ENCODE measurements at places on chromosomes 7 and 10.

DNA sequence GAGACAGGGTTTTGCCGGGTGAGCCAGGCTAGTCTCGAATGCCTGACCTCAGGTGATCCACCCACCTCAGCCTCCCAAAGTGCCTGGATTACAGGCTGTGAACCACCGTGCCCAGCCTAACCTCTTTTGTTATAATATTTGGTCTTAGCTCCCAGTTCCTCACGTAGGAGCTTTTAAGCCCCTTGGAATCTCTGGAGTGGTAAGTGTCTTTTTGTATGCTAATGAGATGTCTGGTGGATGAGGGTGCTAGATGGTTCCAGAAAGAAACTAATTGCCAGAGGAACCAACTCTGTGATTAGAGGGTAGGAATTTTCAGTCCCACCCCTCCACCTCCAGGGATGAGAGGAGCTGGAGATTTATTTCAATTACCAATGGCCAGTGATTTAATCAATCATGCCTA is 5.3 kb upstream of the ARPC1A start:
- no peak for DNase-seq

- no peak for DNase-seq
Observed at GRCh38 chr7:50367100-50367499, 62.6 kb downstream of the IKZF1 start.

DNA sequence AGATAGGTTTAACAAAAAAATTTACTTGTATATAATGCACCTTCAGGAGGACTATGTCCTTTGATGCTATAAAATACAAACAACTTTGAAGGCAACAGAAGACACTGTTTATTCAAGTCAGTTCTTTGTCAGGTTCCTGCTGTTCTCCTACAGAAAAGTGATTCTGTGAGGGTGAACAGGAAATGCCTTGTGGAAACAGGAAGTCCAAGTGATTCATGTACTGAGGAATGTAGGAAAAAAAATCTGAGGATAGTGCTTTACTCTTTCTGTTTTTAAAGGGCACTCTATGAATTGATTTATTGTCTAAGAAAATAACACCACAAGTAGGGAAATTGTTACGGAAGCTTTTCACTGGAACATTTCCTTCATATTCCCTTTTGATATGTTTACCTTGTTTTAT is 171.9 kb downstream of the HDAC9 start:
- no peak for DNase-seq

- DNase-seq = no peak
Observed at GRCh38 chr7:70923181-70923845, 208.6 kb upstream of the GALNT17 start.

DNA sequence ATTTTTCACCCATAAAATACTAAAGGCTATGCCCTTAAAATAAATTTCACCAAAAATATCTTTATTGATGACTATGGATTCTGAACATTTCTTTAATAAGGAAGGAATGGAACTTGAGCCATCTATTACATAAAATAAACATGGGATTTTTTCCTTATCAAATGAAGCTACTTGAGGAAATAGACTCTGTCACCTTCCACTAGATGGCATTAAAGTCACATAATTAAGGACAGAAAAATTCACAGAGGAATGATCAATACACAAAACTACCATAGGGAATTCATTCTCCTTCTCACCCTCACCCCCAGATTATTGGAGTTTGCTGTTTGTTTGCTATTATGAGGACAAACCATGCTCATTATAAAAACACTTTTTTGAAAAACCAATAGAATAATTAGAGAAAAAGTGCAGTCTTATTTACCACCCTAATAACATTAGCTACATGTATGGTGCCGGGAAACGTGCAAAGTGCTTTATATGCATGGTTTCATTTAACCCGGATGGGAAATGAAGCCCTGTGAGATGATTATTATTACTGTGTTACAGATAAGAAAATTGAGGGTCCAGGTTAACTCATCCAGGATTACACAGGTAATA is 21.1 kb upstream of the FOXI2 start:
- DNase-seq = peak; percentile 21

DNA sequence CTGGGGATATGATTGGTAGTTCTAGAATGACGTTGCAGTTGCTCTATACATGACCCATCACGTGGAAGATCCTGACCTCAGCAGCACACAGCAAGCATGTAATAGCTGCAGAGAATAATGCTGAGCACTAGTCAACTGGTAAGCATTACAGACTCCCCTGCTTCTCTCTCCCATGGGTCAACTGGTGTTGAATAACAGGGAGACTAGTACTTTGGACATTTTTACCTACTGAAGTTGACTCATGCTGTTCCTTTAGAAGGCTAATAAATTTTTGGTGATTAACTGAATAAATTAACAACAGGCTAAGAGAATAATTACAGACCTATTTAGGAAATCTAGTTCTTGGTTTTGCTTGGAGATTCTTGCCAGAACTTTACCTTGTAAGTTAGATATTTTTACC is 234.1 kb downstream of the AUTS2 start:
- no peak for DNase-seq

DNA sequence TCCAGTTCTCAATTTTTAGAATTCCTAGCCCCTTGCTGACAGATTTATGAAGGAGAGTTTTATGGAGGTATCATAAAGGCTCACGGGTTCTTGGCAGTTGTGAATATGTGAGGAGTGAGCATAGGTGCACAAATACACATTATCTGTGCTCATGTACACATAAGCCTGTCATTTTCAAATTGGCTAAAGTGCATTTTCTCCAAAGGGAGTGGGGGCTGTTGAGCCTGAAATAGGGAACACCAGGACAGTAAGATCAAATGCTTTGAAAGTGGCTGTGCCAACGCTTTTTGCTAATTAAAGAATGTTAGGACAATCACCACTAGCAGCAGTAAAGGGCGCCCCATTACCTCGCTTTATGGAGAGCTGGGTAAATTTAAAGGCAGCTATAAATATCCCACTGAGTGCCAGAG is 8.3 kb upstream of the LRRC4 start:
- DNase-seq = no peak

- DNase-seq = no peak
Observed at GRCh38 chr7:105470846-105471245, 51.2 kb downstream of the PUS7 start.

- no peak for DNase-seq
Observed at GRCh38 chr7:26497801-26498596, 206.3 kb downstream of the SNX10 start.

- DNase-seq = no peak
Observed at GRCh38 chr10:10745291-10745690, 272.4 kb upstream of the CELF2 start.

- DNase-seq = no peak
Observed at GRCh38 chr7:137097111-137097510, 228.7 kb downstream of the CHRM2 start.

GRCh38 chr10:86365346-86366032 is 1.1 kb downstream of the GRID1 start:
- peak; percentile 57 for DNase-seq

DNA sequence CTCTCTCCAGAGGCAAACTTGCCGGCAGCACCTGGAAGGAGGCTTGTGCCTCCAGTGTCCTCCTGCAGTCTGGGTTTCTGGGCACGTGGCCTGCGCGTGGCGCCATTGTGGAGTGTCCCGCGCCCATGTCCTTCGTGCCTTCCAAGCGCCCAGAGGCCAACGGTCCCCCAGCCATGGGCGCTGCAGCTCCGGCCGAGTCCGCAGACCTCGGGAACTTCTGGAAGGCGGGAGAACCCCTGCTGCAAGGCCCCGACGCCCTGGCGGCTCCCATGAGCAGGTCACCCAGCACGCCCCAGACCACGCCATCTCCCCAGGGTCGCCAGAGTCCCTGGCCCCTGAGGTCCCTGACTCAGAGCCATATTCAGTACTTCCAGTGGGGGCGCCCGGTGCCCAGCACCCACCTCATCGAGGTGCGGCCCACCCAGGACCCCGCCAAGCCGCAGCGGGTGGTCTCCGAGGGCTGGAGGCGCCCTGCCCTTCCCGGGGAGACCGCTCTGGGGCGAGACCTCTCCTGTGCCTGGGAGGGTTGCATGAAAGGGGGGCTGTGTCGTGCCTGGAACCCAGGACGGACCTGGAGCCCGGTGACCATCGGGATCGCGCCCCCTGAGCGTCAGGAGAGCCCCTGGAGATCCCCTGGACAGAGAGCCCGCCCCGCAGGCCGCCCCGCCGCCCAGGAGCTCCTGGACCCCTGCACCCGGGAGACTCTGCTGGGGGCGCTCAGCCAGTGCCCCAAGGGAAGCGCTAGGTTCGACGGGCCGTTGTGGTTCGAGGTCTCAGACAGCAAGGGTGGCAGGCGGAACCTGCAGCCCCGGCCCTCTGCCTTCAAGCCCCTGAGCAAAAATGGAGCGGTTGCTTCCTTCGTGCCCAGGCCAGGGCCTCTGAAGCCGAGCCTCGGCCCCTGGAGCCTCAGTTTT is at the start of gene POM121L12:
POM121L12 (plus strand) TSS at position 135 of the 914 bp plus-strand sequence; CDS start at position 174, 39 bp downstream.
- no peak for DNase-seq

DNA sequence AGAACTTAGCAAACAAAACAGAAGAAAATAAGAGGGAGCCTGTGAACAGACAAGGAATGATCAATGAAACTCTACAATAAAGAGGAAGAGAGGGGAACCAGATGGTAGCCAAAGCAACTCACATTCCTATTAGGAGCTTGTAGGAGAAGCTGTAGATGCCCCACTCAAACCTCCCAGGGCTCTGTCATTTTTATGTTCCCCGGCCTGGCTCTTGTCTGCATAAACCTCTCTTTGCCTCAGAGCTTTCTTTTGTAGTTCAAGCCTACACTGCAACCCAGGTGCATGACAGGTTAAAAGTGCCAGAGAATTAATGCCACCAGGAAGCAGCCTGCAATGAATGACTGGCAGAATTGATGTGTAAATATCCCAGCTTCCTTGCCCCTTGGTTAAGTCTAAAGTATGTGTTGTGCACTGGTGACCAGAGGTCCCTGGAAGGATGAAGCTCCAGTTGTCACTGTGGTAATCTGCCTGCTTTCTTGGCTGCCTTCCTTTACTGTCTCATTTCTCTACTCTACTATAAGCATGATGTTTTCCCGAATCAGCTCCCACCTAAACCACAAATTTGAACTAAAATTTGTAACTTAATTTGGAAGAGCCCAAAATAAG is 40.4 kb downstream of the HDAC9 start:
- no peak for DNase-seq

DNA sequence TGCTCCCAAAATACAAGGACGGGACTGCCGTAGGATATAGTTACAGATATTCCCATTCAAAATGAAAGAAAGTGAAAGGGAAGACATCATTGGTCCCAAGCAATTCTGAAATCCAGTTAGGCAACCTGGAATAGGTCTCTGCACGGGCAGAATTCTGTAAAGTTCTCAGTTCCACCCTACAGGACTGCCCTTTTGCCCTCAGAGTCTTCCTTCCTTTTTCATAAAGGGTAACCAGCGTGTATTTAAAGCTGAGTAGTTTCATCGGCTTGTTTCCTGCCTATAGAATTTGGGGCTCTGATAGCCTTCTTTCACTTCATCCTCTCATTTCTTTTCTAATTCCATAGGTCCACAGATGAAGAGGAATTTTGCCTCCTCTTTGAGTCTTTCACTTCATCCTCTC is 20.0 kb downstream of the COPG2 start:
- DNase-seq = peak; percentile 16

- no peak for DNase-seq
Observed at GRCh38 chr7:74343281-74344131, 54.3 kb downstream of the CLIP2 start.

GRCh38 chr10:70600512-70601395 is 1.8 kb downstream of the PRF1 start:
- no peak for DNase-seq

- peak; percentile 47 for DNase-seq
Observed at GRCh38 chr7:112869111-112869774, 79.0 kb upstream of the TMEM168 start.

DNA sequence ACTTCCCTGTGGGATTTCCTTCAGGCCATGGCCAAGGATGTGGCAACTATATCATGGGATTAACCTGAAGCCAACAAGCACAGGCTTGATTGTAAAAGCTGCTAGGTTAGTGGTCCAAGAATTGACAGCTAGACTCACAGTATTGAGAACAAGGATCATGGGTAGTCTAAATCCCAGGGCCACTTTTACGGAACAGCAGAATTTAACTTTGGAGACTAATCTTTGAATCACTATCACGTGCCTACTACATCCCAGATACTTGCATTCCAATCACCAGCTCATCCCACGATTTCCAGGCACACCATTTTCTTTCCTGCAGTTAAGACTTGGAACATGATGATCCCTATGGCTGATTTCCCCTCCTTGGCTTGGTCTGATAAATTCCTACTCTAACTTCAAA is 65.6 kb upstream of the ADO start:
- no peak for DNase-seq

All from GM20000 (cell line).